ENCODE measurements at places on chromosomes 6 and 20.

DNA sequence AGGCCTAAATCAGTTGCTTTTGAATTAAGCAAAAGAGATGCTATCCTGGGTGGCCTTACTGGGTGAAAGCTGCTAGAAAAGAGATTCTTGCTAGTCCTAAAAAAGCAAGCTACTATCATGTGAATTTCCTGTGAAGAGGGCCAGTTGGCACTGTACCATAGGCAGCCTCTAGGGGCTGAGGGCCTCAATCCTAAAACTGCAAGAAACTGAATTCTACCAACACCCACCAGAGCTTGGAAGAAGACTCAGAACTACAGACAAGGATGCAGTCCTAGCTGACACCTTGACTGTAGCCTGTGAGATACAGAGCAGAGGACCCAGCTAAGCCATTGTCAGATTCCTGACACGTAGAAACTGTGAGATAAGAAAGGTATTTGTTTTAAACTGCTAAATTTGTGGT, 24.5 kb downstream of the CLIC5 start:
- DNase-seq = no peak

DNA sequence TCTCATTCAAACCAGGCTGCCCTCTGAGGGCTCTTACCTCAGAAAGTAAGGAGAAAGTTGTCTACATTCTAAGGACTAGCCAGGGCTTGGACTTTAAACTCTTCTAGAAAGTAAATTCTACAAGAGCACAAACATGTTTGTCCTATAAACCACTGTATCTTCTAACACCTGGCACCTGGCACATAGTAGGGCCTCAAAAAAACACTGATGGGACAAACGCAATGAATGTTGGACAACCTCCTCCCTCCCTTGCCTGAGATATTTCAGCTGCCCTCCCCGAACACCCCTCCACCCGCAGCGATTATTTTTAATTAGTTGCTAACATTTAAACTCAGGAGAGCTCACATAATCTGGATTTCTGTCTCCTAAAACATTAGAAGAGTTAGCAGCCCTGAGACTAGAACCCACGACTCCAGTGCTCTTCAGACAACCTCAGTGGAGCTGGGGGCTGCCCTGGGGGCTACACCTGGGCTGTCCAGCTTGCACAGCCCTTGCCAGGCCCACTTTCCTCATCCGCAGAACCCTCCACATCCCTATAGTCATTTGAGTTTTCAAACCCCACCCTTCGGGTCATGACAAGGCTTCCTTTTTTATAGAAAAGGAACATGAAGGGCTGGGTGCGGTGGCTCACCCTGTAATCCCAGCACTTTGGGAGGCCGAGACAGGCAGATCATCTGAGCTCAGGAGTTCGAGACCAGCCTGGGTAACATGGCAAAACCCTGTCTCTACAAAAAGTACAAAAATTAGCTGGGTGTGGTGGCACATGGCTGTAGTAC, 4.9 kb downstream of the HCK start:
- DNase-seq = no peak

- no peak for DNase-seq
Measured at GRCh38 chr6:47631797-47632196, 66.6 kb upstream of the ADGRF4 start.

- no peak for DNase-seq
Measured at GRCh38 chr6:111573131-111573883, 32.4 kb downstream of the TRAF3IP2 start.

- no peak for DNase-seq
Measured at GRCh38 chr6:130453230-130453629, 87.4 kb downstream of the TMEM200A start.

DNA sequence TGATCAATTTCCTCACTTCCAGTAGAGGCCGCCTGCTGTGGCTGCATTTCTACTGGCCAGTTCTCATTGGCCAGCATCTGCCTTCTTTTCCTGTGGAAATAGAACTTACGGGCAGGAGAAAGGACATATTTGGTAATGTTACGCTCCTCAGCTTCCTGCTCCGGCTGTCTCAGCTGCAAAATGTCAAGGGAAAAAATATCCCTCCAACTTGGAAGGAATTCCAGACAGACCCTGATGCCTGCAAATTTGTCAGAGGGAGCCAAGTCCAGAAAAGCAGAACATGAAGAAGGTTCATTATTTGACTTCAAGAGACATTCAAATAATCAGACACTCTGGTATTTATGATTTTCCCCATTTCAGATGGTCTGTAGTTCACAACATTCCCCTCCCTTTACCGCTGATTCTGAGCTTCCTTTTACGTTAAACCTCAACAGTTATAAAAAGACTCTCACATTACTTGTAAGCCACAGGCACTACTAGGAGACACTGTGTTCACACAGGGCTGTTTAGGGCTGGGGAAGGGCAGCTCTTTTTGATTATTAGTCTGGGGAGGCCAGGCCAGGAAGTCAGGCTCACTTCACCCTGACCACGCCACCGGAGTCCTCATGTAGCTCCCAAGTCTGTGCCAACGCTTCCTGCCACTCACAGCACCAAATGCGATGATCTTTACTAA, 179.6 kb upstream of the CCN2 start:
- no peak for DNase-seq

DNA sequence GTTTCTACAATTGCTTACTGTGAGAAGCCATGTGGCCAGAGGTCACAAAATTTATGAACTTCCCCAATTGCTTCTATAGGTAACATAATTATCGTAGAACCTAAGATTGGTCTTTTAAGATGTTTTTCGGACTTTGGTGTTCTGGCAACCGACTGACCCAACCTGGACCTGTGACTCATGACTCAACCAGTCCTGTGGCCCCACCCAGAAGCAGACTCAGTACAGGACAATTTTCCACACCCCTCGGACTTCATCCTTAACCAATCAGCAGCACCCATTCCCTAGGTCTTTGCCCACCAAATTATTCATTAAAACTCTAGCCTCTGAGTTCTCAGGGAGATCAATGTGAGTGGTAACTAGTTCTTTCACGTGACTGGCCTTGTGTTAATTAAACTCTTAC, 26.4 kb upstream of the AKAP12 start:
- DNase-seq = no peak

DNA sequence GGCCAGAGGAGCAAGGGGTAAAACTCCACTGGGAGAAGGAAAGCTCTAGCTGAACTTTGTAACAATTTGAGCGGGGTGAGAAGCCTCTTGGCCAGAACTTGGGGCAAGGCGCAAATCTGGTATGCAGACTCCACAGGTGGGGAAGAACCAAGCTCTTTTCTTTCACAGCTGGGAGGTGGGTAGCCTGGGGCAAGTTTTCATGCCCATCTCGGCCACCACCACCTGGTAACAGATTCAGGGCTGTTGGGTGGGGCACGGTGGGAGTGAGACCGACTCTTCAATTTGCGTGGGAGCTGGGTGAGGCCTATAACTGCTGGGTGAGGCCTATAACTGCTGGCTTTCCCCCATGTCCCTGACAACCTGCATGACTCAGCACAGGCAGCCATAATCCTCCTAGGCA, 37.5 kb downstream of the SDHAF4 start:
- DNase-seq = no peak

DNA sequence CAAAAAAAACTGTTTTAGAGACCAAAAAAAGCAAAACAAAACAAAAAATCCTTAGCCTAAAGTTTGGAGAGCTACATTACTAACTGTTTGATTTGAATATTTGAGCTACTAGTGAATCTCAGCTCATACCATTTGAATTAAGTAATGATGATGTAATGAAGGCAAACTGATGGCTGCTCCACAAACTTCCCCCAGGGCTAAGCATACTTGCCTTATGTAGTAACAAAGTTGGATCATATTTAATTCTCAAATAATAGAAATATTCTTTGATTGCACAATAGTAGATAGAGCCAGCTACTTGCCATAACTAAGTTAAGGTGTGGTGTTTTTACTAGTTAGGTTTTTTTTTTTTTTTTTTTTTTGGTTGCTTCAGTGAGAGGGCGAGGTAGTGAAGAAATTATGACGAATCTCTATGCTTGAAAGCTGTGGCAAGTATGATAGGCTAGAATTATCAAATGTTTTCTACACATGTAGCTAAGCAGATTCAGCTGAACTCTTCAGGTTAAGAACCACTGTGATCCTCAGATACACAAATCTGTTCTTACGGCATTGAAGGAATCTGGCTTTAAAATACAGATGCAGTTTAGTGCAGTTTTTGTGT, 2.9 kb downstream of the RAB32 start:
- DNase-seq = no peak

DNA sequence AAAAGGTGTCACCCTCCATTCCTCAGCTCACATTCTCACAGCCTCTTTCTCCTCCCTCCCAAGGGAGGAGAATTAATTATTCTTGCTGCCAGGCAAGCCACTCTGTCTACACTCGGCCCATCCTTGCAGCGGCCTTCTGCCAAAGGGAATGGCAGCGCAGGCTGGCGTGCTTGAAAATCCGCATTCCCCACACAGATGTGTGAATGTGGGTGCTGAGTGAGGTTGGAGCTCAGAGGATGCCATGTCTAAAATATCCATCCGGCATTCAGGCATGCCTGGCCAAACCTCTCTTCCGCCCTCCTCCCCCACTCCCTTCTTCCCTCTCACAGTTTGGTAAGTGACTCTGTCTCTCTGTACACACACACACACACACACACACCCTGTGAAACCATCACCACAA, 27.7 kb downstream of the PNPLA1 start:
- DNase-seq = no peak

GRCh38 chr20:36658300-36658699, 12.3 kb upstream of the SLA2 start:
- no peak for DNase-seq

GRCh38 chr6:24272553-24272952, 85.3 kb downstream of the DCDC2 start:
- DNase-seq = no peak

- no peak for DNase-seq
Measured at GRCh38 chr6:33702345-33702977, 9.0 kb downstream of the UQCC2 start.

GRCh38 chr20:47782076-47782475, 3.2 kb downstream of the SULF2 start:
- DNase-seq = no peak

DNA sequence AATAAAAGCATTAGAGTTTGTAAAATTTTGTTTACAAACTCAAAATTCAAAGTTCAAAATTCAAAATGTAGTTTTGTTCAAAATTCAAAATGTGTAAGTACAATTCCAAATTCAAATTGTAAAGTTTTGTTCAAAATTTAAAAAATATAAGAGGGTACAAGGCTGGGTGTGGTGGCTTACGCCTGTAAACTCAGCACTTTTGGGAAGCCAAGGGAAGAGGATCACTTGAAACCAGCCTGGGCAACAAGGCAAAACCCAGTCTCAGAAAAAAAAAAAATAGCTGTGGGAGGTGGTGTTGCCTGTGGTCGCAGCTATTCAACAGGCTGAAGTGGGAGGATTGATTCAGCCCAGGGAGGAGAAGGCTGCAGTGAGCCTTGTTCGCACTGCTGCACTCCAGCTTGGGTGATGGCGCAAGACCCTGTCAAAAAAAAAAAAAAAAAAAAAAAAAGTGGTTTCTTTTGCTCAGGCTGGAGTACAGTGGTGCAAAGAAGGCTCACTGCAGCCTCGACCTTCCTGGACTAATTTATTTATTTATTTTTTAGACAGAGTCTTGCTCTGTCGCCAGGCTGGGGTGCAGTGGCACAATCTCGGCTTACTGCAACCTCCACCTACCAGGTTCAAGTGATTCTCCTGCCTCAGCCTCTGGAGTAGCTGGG, 5.4 kb upstream of the ZBTB12 start:
- DNase-seq = no peak

GRCh38 chr6:10659699-10660348, 34.6 kb downstream of the C6orf52 start:
- no peak for DNase-seq

DNA sequence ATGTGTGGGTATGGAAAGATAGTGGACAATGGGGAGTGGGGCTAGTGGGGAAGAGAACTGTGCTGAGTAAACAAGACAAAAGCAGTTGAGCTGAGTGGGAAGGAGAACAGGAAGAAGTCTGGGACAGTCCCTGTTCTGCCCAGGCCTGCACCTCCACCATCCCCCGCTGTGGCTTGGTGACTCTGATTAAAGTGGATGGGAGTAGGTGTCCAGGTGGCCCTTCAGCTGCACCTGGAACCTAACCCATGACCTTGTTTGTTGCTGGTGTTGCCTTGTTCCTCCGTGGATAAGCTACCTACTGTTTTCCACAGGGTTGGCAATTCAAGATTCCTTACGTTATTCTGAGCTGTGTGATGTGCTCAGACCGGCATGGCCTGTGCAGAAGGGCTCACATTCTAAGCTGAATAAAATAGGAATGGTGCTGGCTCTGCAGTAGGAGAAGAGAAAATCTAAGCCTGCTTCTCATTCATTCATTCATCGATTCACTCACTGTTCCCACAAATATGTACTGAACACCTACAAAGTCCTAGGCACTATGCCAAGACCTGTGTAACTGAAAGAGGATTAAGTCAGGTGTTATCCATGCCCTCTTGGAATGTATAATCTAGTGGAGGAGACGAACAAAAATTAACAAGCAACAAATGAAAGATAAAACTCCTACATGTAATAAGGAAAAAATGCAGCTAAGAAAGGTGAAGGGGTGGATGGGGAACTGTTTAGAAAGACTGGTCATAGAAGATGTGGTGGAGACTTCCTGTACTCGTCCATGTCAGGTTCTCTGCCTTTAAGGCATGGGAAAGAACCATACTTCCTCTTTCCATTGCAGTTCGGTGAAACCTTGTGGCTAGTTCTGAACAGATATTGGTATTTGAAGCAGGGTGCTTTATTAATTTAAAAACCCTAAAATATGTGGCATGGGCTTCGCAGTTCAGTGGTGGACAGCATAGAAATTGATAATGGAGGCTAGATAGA, 10.1 kb upstream of the CALHM6 start:
- DNase-seq = no peak

GRCh38 chr6:144855812-144856531, 570.8 kb downstream of the UTRN start:
- DNase-seq = no peak

DNA sequence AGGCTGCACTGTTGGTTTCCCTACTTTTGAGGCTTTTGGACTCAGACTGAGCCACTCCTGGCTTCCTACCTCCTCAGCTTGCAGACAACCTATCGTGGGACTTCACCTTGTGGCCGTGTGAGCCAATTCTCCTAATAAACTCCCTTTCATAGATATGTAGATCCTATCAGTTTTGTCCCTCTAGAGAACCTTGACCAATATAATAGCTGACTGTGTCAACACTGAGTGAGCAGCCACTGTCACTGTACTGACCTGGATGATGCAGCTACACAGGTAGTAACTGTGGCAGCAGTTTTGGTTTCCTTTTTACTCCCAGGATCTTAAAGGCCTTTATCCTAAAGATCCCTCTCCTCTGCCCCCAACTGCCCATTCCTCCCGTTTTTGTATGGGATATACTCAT, 70.2 kb downstream of the SLC22A3 start:
- no peak for DNase-seq

DNA sequence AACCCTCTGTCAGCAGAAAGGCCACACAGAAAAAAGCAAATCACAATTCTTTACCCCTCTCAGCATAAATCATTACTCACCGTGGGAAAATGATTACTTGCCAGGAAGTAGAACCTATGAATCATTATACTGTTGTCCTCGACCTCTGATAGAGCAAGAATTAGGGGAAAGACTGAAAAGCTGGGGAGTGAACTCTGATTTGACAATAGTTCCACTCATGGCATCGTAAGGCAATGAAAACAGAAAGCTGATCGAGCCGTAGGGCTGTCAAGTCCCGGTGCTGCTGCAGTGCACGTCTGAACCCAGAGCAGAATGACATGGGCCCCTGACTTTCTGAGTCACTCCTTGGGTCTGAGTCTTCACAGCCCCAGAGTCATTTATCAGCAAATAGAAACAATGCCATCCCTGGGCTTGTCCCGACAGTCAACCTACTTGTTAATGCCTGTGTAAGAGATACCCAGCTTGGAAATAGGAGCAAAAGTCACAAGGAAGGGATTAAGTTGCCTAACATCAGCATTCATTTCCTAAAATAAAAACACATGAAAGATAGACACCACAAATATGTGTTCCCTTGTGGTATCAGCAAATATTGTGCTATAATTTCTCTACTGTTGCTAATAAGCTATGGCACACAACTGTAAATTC, 224.8 kb upstream of the MARCKS start:
- DNase-seq = peak; percentile 3

Data from activated T-cell treated with anti-CD3 and anti-CD28 coated beads for 4 hours (primary cell).